PC-3 (cell line): ENCODE measurements at places on chromosomes 2 and 18.

DNA sequence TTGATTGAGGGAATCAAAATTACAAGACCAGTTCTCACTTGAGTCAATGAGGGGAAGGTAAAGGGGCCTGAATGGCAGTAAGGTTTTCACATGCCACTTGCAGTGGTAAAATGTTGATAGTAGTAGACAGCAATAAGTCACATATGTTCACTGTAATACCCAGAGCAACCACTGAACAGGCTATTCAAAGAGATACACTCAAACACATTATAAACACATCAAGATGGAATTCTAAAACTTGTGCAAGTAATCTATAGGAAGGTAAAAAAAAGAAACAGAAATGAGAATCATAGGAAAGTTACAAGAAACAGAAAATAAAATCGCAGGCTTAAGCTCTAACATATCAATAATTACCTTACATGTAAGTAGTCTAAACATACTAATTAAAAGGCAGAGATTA, 86.6 kb upstream of the AFF3 start:
- no peak for DNase-seq

DNA sequence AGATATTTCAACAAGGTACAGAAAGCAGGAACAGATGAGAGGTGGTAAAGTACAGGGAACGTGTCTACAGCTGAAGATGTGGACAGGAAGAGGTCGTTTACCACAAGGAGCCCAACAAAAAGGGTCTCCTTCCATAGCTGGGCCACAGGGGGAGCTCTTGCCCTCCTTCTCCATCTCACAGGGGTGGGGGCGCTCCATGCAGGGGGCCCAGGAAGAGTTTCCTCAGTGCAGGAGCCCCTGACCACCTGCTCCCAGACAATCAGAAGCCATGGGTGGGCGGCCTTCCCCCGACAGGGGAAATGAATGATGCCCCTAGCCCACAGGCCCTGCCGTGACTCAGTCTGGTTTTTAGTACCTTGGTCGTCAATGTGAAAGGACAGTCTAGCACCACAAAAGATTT, 163.6 kb upstream of the ZNF516 start:
- DNase-seq = no peak

DNA sequence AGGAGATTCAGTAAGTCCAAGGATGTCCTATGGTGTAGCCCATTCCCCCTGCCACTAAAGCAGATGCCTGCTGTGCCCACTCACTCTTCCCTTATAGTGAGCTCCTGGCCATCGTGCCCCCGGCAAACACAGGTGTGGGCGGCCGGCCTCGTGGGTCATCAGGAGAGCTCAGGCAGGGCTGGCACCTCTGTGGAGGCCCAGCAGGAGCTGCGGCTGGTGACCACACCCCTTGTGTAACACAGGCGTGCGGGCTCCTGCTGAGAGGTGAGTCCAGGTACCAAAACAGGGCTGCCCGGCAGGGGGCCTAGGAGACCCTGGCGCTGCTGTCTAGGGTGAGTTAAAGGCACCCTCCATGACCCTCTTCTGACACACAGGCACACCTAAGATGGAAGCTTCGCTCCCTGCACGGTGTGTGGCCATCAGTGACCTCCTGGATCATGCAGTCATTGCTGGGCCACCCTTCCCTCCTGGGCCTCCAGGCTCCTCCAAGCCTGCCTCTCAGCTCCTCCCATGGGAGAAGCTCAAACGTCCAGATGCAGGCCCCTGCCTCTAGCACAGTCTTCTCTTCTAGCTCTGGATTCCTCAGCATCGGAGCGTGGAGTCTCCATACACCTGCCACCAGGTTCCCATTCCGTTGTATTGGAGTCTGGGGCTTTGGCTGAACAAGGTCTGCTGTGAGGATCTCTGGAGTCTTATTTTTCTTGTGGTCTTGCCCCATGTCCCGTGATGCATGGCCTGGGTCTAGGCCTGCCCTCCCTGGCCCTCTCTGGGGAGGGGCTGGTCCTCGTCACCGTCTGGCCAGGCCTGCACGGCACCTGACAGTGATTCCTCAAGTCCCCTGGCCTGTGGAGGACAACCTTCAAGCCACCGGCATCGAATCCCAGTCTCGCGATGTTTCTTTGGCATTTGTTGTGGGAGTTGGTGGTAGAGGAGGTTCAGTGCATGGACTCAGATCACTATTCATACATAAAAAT, 246.9 kb downstream of the ACKR3 start:
- no peak for DNase-seq

DNA sequence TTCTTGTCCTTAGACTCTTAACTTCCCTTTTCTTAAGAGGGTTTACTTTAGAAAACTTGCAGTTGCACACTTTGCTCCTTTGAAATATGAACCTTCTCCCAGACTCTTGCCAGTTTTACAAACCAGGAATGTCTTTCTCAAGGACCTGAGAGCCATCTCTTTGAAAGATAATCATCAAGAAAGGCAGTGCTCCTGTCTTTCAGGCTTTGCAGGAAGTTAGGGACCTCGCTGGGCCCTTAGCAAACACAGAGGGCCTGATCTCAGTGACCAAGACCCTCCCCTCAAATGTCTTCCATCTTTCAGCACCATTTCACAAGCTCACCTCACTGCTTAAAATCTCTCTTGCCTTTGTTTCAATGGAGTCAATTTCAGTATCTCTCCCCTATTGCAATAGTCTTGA, 32.0 kb upstream of the NYAP2 start:
- DNase-seq = no peak
